ENCODE measurements at places on chromosomes 4 and X.
A peak's percentile ranks its signal among the peaks of the same experiment; 100 is the strongest.

DNA sequence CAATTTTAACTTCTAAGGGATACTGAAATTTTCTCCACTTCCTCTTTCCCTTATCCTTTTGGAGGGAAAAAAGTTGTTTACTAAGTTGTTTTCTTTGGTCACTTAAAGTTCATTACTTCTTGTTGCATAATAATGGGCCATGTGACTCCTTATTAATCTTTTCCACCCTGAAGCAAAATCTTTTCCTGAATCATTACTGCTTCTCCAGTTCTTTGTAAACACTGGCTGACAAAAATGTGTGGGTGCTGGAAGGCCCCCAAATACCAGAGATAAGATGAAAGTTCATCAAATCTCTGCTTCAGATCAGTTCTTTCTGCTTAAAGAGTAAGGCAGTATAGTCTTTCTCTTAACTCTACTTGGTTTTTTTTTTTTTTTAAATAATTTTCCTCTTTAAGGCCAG lies 108.9 kb upstream of the NHS start:
- DNase-seq, result no peak

GRCh38 chrX:7115557-7115956 lies 32.0 kb upstream of the STS start:
- no peak for DNase-seq

DNA sequence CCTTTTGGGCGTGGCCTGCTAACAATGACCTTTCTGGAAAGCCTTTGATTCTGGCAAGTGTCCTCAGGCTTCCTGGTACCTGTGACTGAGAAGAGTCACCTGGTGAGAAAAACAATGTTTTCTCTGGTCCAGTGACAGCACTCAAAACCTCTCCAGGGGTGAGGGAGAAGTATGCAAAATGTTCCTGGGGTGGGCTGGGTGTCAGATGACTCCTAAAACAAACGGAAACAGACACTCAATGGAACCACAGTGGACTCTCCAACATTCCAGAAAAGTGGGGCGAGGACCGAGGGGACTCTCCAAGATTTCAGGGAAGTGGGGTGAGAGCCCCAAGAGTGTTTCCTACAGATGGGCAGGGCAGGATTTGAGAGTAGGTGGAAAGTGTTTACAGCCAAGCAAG lies 69.5 kb downstream of the ANAPC4 start:
- DNase-seq, result no peak

- no peak for DNase-seq
These were observed 78.9 kb downstream of the STARD8 start for GRCh38 chrX:68726366-68726765.

DNA sequence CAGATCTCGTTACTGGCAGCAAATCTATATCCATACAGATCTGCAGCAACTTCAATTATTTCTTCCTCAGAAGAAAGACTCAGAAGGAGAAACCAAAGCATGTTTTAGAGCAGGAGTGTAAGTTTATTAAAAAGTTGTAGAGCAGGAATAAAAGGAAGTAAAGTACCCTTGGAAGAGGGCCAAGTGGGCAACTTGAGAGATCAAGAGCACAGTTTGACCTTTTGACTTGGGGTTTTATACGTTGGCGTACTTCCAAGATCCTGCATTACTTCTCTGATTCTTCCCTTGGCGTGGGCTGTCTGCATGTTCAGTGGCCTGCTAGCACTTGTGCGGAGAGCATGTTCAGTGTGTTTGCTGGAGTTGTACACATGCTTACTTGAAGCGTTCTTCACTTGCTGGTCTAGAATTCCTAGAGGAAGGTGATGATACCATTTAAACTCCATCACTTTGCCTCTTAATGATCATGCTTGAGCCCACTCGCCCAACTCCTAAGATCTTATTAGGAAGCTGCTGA lies 1114.7 kb upstream of the PABPC4L start:
- DNase-seq, result no peak

DNA sequence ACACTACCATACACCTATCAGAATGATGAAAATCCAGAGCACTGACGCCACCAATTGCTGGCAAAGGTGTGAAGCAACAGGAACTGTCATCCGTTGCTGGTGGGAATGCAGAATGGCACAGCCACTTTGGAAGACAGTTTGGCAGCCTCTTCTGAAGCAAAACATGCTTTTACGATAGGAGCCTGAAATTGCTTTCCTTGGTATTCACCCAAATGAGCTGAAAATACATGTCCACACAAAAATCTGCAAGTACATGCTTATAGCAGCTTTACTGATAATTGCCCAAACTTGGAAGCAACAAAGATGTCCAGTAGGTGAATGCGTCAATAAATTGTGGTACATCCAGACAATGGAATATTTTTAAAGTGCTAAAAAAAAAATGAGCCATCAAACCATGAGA lies 322.8 kb upstream of the FAT1 start:
- no peak for DNase-seq

- DNase-seq, result peak; percentile 41
These were observed at the start of gene USP46 for GRCh38 chr4:52659001-52659721. Gene USP46 (minus strand): TSS chr4:52659301. CDS start chr4:52659150, 151 bp downstream.

DNA sequence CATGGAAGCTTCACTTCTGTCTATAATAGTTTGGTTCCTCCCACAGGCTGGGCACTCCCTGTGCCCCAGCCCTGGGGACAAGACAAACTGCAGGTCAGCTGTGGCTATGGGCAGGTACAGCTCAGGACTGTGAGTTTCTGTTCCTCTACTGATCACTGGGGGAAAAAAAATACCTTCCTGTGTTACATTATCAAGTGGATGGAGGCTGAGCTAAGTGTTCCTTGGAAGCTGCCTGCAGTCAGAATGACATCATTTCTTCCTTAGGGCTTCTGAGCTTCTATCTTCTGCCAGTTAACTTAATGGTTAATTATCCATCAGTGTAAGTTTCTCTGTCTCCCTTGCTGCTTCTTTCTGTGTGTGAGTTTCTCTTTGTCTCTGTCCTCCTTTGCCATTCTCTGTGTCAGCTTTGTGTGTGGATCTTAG lies 4.6 kb downstream of the RAB33A start:
- DNase-seq, result no peak

GRCh38 chr4:84666439-84666838 lies 83.5 kb downstream of the CDS1 start:
- no peak for DNase-seq

- DNase-seq, result no peak
These were observed 41.9 kb downstream of the POLR2B start for GRCh38 chr4:57020467-57021101.

- no peak for DNase-seq
These were observed 11.5 kb downstream of the PPP2R2C start for GRCh38 chr4:6460876-6461275.

- no peak for DNase-seq
These were observed 367.4 kb upstream of the ARX start for GRCh38 chrX:25383196-25383595.

GRCh38 chr4:45442466-45442865 lies 681.4 kb downstream of the GABRG1 start:
- no peak for DNase-seq

DNA sequence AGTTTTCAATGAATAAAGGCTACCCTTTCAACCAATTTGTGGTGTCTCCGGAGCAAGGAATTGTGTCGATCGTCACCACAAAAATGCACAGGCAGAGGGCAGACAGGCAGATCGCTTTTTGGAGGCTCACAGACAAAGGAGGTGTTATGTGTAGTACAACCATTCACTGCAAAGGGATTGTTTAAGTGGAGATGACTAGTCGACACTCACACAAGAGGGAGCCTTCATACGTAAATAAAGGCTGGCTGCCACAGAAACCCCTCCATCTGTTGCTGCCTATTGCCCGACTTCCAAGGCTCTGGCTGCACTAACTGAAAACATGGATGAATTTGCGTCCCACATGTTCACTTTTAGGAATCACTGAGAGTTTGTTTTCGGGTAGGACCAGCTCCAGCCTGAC lies 281.1 kb downstream of the NKX6-1 start:
- DNase-seq, result no peak

GRCh38 chr4:2741626-2742025 lies 14.5 kb downstream of the TNIP2 start:
- DNase-seq, result no peak

- DNase-seq, result no peak
These were observed 54.1 kb downstream of the CCNI start for GRCh38 chr4:77021614-77022089.

DNA sequence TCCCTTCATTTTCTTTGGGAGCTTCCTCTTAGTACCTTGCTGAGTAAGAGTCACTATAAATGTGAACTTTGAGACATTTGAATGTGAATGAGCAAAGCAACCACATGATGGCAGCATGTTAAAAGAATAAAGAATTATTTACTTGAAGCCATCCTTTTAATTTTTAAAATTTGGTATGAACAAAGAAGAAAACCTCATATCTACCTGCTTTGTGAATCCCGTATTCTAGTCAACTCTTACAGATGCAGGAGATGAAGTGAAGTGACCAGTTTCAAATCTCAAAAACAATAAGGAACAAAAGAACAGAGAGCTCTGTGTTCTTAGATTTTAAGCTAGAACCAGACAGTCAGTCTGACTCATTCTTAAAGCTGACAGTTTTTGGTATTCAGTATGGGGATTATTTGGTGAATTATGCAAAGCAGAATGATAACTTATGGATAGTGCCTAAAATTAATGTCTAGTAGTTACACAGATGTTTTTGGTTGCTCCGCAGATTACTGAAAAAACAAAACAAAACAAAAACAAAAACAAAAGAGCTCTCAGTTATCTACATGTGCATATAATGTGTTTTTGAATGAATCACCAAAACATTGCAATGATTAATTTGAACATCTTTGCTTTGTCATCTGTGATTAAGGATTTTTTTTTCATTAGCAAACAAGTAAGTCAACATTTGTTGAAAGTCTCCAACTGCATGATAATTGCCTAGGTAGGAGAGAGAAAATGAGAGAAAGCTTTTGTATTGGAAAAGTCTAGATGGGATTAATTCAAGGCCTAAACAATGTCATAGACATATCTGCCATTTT lies 48.2 kb upstream of the H2AZ1 start:
- DNase-seq, result no peak

DNA sequence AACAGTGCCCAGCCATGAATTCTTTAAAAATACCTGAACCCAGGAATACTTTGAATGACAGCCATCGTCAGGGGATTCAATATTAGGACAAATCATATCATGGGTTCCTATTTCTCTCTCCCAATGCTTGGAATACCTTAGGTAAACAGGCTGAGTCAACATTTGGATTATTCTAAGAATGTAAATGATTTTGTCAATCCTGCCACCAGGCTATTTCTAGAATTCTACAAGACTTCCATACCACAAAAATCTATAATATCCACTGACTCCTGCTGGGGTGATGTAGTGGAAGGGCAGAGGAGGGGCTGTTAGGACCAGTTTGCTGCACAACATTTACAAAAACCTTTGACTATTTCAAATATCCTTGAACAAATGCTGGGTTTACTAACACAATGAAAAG lies 65.2 kb downstream of the IGFBP7 start:
- DNase-seq, result no peak

DNA sequence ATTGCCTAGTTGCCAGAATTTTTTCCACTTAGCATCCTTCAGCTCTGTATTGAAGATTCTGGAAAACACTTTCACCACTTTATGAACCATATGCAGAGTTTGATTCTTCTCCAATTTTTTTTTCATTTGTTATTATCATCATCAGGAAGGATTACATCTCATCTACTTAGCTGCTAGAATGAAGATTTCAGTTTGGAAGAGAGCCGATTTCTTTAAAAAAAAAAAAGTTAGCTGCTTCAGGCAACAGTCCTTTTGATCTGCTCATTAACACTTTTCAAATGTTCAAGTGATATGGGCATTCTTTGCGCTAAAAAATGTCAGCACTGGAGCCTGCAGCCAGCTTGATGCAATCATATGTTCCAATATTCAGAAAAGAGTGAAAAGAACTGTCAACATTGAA lies 76.2 kb downstream of the ANTXR2 start:
- DNase-seq, result no peak

DNA sequence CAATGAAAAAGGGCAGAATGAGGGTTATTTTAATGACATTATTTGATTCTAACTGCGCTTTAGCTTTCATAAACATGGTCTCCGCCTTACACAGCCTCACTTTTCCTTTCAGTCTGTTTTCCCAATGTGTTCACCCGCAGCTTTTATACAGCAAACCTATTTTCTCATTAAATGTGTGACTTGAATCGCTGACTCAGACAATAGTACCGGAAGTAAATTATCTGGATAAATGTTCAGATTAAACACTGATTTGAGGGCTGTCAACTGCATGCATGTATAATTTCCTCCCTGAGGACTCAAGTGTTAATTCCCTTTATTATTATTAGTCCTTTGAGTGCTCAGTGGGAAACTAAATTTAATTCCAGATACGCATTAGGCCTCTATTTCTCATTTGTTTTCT lies 117.3 kb downstream of the FAM133A start:
- DNase-seq, result no peak

- no peak for DNase-seq
These were observed 866.3 kb upstream of the PCDH7 start for GRCh38 chr4:29853833-29854232.

GRCh38 chrX:31656013-31656412 lies 584.2 kb upstream of the FTHL17 start:
- DNase-seq, result no peak

- no peak for DNase-seq
These were observed 1279.7 kb downstream of the ARAP2 start for GRCh38 chr4:34964613-34965012.

GRCh38 chr4:36310793-36311192 lies 29.4 kb downstream of the DTHD1 start:
- DNase-seq, result no peak

DNA sequence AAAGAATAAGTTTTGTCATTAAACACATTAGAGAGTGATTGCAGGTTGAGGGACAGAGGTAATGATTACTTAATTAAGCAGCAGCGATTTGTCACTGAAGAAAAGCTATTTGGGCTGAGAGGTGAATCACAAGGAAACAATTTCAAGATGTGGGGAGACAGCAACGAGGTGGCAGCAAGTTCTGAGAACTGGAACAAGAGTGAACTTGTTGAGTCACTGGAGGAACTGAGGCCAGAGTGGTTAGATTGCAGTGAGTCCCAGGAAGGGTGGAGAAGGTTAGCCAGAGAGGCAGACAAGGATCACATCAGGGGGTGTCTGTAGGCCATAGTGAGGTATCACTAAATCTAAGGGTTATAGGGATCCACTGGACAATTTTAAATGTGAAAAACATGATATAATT lies 57.9 kb upstream of the TMPRSS11A start:
- no peak for DNase-seq

DNA sequence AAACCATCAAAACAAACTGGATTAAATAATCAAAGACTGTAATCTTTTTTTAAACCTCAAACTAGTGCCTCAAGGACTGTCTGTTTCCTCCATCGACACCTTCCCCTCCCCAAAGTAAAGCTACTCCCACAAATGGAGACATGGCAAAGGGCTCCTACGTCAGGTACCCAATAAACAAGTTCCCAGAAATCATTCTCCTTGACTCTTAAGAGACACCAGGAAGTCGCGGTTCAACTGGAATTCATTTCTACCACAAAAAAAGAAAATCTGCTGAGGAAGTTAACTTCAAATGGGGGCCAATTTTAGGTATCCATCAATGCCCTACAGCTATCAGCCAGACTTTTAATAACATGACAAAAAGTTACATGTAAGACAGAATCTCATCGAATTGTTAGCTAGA lies 2.5 kb downstream of the RPS4X start:
- no peak for DNase-seq

- no peak for DNase-seq
These were observed 43.7 kb downstream of the SMAD1 start for GRCh38 chr4:145525291-145525740.

GRCh38 chrX:106725931-106726330 lies 570 bp upstream of the RNF128 start:
- DNase-seq, result no peak

Data from activated CD4-positive, alpha-beta T cell treated with anti-CD3 and anti-CD28 coated beads for 24 hours (primary cell).